ENCODE measurements at places on chromosomes 6 and 20.

- no peak for DNase-seq
Measured at GRCh38 chr6:37047689-37048402, 42.4 kb downstream of the FGD2 start.

- no peak for DNase-seq
Measured at GRCh38 chr6:13841936-13842335, 27.6 kb upstream of the MCUR1 start.

- no peak for DNase-seq
Measured at GRCh38 chr6:146426516-146426915, 117.1 kb upstream of the RAB32 start.

DNA sequence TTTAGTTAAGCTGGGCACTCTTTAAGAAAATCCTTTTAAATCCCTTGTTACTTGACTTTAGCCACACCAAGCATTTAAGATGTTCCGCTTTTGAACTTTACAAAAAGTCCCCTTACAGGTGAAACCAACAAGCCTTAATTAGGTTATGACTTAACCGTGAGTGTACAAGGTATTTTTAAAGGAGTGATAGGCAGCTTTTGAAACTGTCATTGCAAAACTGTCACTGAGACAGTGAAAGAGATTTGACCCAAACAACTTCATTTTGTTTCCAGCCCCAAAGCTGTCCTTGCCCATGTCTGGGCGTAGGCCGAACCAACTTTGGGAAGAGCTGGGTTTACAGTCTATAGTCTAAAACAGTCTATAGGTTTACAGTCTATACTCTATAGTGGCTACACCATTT is 305.4 kb downstream of the FARS2 start:
- no peak for DNase-seq

DNA sequence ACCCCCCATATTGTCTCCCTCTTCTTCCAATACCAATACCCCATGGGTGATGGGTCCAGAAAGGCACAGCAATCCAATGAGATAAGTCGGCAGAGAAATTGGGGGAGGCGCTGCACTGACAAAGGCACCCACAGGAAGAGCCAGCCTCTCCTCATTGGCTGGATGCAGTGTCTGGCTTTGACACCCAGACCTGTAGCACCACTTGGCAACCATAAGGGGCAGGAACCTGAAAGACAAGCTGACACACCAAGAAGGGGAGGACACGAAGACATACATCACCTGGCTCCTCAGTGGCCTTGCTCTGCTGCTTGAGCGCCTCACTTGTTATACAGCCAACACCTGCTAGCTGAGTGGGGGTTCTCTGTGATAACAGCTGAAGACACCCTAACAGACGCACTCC is 19.4 kb upstream of the SLC4A11 start:
- DNase-seq, result no peak

DNA sequence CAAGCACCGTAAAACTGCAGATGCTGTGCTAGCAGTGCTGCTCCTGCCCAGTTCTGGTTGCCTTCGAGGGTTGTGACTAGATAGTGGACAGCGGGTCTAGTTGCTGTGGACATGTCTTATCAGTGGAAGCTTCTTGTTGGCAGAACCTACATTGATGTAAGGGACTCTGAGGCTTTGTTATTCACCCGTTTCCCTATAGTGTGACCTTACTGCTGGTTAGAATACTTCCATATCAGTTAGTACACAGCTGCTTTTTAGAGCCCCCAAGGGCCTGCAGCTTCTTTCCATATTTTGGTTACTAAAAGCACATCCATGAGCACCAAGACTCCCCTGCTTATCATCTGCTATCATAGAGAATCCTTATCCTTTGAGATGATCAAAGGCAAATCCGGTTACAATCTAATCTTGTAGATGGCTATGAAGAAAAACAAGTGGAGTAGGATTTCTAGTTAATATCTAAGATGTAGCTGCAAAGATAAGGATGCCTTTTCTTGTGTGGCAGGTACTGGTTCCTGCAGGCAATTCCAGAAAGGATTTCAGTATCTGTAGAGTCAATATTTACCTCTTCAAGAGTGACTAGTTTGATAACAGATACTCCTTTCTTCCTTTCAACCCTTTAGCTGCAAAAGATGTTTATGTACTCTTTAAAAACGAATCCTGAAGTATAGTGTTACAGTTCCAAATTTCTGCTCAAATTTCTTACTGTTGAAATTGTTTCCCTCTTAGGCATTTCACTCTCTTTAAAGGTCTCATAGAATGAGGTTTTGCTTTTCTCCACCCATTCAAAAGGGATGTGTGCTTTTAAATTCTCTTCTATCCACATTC is 163.6 kb downstream of the JARID2 start:
- DNase-seq, result no peak

DNA sequence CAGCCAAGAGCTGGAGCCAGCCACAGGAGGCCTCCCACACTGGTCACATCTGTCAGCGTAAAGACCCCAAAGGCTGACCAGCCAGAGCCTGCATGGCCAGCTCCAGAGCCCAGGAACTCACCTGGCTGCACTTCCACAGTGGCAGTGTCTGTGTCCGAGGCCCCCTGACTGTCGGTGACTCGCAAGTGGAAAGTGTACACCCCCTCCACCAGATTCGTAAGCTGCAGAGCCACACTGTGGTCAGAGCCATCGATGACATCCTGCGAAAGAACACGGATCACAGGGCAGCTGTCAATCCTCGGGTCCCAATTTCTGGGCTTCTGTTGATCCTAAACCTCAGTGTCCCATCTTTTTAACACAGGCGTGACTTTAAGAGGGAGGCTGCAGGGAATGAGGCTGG is 69.3 kb downstream of the ALDH5A1 start:
- no peak for DNase-seq

DNA sequence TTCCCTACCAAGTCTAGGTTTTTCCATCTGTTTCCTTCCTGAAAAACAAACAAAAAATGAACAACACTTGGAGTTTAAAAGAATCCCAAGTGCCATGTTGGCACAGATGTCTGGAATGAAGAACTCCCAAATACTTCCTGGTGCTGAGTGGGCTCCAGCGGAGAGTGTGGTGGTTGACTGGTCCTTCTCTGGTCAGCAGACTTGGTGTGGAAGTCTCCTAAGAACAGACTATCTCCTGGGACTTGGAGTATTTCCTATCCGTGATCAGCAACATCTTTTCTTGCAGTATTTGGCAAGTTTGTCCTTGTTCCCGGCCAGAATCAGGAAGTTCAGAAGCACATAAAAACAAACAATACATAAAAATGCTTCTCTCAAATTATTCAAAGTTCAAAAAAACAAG is 154.1 kb downstream of the MTFR2 start:
- no peak for DNase-seq

- DNase-seq, result no peak
Measured at GRCh38 chr6:33142501-33143070, 49.7 kb downstream of the COL11A2 start.

- DNase-seq, result no peak
Measured at GRCh38 chr6:43089467-43089866, 13.4 kb downstream of the PTK7 start.
